Forelimb muscle (tissue), 1 donor: ENCODE measurements at places on chromosomes 3 and 15. TPM values are rescaled to one million over a fixed set of nuclear protein-coding genes. Genes with fewer than 3 reads are reported as not detected.

Gene PEAK1
- polyA plus RNA-seq = 35.2 TPM

DNA sequence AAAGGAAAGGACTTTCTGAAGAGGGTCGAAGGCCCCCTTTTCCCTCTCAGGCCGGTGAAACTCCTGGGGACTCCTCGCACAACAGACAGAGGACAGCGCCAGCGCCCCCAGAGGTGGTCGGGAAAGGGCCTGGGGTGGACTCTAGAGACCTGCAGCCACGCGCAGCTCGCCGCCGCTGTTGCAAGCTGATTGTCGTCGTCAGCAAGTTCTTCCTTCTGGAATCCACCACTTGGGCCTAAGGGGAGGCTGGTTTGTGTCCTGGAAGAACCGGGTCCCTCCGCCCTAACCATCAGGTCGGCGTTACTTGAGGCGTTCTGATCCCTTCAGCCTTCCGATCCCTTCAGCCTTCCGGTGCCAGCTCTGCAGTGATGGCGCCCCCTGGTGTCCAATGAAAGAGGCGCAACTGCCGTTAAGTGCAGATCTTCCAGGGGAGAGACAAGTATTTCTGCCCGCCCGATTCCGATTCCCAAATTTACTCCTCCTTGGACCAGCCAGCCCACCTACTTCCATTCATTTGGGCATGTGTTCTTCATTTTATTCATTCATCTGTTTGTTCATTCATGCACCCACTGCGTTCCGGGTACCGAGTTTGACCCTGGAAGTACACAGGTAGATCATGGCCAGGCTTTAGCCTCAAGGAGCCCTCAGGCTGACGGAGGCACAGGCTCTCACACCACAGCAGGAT, 77.2 kb upstream of the SLC6A11 start:
- peak; percentile 13 for DNase-seq

Gene TRPM1
- polyA plus RNA-seq = not detected

Gene CEP19
- 1.6 TPM for polyA plus RNA-seq

GRCh38 chr15:50149090-50149489, 30.1 kb upstream of the ATP8B4 start:
- DNase-seq = no peak

- DNase-seq = no peak
Observed at GRCh38 chr15:36814708-36815107, 235.3 kb downstream of the CDIN1 start.

- no peak for DNase-seq
Observed at GRCh38 chr3:56849698-56850097, 47.9 kb upstream of the ARHGEF3 start.

Gene MTFMT
- polyA plus RNA-seq = 8.5 TPM

DNA sequence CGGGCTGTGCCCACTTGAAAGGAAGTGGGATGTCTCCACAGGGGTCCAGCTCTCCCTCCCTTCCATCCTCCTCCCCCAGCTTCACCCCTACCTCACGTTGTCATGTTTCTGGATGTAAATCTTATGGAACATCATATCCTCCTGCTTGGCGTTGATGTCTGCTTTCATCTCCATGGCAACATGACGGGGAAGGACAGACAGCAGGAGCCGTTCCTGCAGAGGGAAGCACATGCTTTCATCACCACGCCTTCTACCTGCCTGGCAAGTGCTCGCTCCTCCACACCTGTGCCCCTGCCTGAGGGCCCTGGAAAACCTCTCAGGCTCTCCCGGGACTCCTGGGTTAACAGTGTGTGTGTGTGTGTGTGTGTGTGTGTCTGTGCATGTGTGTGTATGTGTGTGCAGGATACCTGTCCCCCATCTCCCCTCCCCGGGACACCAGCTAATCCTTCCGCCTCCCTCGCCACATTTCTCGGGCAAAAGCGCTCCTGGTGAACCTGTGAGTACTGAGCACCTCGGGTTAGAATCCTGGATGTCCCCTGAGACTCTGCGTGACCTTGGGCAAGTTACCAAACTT, 101.1 kb downstream of the ADCY5 start:
- no peak for DNase-seq

- no peak for DNase-seq
Observed at GRCh38 chr15:90959894-90960293, 5.2 kb downstream of the RCCD1 start.

DNA sequence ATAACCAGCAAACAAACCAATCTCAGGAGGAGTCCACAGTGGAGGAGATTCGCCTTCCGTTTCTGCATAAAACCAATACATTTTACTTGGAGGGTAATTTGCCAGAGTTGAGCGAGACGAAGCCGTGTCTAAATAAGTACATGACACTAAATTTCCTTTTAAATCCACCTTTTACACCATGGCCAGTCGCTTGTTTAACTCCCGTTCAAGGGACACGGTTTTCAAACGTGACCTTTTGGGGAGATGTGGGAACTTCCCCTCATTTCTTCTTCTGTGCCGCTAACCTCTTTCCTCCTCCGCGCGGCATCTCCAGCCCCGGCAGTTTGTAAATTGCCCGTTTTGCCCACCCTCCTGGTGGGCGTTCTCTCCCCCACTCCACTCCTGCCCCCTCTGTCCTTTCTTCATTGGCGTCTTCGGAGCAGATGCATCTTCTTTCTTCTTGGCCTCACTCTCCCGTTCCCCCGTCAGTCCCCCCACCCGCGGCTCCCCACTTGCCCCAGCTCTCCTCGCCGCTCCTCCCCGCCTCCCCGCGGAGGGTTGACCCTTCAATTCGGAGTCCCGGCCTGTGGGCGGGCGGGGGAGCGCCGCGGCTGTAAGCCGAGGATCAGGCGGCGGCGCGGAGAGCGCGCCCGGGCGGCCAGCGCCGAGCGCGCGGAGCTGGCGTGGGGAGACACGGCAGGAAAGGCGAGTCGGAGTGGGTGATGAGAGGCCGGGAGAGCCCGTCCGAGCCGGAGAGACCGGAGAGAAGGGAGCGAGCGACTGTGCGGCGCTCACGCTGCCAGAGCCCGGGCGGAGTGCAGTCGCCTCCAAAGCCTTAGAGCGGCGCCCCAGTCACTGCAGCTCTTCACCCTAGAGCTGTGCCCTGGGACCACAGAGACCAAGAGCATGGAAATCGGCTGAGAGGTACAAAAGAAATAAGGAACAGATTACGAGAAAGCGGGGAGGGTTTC, at the start of gene NLGN1:
TSS of gene NLGN1 (plus strand) at position 584 of the 950 bp plus-strand sequence.
- DNase-seq = peak; percentile 52

Gene CCDC80
- polyA plus RNA-seq = 67.9 TPM

Gene C3orf80
- polyA plus RNA-seq = 0.16 TPM

GRCh38 chr3:183264268-183264667, 11.2 kb downstream of the B3GNT5 start:
- no peak for DNase-seq
